Mesenchymal stem cell (in vitro differentiated cells and primary cell): ENCODE measurements at places on chromosomes 5 and 9.

GRCh38 chr9:98836206-98836605 is 28.7 kb downstream of the GALNT12 start:
- DNase-seq = no peak

GRCh38 chr9:106864373-106865143 is 1.6 kb downstream of the ZNF462 start:
- peak; percentile 67 for DNase-seq

GRCh38 chr5:27325513-27325912 is 287.1 kb upstream of the CDH9 start:
- peak; percentile 17 for DNase-seq

GRCh38 chr5:67037171-67037570 is 159.4 kb downstream of the CD180 start:
- no peak for DNase-seq

DNA sequence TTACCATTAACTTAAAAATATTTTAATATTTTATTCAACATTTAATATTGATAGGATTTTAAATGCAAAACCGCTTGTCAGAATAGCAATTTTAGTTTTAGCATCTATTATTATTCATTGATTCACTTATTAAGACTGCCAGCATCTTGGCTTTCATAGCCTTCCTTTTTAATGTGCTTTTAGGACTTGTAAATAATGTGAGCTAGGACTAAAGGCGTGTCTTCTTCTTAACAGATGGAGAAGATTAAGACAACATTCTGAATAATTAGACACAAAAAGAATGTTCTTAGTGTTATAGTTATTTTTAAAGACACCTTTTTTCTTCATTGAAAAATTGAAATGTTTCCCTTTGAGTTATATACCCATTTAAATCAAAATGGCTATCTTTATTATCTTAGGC is 6.9 kb downstream of the IL31RA start:
- no peak for DNase-seq

GRCh38 chr9:6843742-6844141 is 86.0 kb downstream of the KDM4C start:
- no peak for DNase-seq

- no peak for DNase-seq
Observed at GRCh38 chr5:145554399-145554798, 280.7 kb downstream of the PRELID2 start.

DNA sequence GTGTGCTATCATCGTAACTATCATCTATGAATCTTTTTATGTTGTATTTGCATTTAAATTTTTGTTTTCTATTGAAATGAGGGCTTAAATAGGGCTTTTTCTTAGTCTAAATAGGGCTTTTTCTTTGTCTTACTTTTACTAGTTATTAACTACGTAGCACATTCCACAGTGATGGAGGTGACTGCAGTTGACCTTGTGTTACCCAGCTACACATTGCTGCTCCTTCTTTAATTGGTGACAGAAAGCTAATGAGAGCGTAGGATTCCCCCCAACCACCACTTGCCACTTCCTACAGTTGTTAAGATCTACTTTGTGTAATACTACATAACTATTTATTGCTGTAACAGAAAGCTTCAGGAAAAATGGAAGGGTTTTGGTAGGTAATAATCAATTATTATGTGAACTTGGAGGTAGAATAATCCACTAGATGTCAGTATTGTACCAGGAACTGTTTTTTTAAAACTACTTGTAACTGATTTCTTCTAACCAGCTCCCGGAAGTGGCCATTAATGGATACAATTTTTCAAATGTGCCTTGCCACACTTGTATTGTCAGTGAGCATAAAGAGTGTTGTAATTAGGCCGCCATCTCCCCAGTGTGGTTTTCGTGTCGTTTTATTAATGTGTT is 18.0 kb downstream of the MTRR start:
- peak; percentile 74 for DNase-seq

GRCh38 chr5:89722538-89722937 is 687.0 kb downstream of the CETN3 start:
- DNase-seq = no peak

DNA sequence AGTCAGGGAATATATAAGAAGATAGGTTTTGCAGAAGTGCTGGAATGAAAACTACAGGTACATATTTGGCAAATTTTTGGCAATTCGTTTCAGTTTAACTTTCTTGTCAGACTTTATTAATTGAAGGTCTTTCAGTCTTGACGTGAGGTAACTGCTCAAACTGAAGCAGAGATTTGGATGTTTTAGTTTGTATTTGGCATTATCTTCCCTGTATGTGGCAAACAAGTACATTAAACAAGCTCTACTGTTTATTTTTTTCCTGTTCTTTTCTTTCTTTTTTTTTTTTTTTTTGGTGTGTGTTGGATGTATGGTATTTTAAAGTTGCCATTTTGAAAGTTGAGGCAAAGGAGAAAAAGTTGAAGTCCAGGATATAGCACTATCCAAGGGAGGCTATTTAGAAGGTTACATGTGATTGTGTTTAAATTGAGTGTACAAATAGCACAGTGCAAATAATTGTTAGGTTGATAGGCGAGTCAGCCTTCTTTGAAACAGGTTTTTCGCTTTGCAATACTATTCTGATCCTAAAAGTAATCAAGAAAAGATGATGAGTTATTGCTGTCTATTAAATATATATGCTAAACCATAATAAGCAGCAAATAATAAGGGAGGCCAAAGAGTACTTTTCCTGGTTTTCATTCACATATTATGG is 2.2 kb downstream of the PBX3 start:
- no peak for DNase-seq

GRCh38 chr9:38431116-38431515 is 6.9 kb upstream of the IGFBPL1 start:
- no peak for DNase-seq

- DNase-seq = peak; percentile 18
Observed at GRCh38 chr9:111297066-111297824, 32.8 kb downstream of the OR2K2 start.

DNA sequence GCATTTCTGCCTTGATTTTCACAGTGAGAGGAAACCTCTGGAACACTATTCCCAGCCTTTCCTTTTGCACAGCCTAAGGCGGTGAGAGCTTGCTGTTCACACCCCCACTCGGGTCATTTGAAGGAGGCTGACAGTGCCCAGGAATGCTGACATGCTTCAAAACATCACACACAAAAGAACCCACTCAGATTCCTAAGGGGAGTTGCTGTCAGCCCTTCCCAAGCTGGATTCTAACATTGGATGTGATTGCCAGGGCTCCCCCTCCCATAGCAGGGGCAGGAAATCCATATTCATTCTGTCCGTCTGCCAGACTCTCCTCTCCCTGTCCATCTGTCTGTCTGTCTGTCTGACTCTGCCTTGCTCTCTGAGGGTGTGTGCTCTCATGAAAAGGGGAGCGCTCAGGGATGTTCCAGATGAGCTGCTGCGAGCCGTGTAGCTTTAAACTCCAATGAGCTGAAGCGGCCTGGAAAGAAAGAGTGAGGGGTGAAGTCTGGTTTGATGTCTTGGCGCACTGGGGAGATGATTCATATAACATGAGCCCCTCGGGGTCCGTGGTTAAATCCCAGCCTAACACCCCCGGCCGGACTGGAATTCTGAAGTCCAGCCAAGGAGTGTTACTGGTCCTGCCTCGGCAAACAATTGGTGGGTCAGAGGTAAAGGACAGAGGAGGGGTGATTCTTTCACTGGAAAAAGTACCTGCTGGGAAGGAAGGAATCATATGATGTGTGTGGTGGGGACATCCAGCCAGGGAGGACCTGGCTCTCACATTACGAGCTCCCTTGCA is 517.0 kb downstream of the CCDC171 start:
- no peak for DNase-seq

GRCh38 chr5:79936002-79936645 is 54.9 kb downstream of the MTX3 start:
- peak; percentile 8 for DNase-seq

DNA sequence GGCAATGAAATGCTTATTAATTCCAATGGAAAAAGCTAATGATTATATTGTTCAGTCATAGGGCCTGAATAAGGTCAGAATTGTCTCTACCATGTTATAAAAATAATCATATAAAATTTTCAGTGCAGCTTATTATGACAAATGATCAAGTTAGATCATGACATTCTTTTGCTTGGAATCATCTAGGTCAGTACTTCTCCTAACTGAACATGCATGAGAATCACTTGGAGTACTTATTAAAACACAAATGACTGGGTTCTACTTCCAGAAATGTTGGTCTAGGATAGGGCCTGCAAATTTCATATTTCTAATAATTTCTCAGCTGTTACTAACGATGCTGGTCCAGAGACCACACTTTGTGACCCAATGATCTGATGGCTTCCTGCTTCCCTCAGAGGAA is 806.0 kb upstream of the ZNF608 start:
- DNase-seq = no peak

GRCh38 chr5:171427318-171428167 is 8.1 kb downstream of the FGF18 start:
- no peak for DNase-seq

GRCh38 chr5:139711906-139712224 is 63.7 kb downstream of the CXXC5 start:
- DNase-seq = no peak

DNA sequence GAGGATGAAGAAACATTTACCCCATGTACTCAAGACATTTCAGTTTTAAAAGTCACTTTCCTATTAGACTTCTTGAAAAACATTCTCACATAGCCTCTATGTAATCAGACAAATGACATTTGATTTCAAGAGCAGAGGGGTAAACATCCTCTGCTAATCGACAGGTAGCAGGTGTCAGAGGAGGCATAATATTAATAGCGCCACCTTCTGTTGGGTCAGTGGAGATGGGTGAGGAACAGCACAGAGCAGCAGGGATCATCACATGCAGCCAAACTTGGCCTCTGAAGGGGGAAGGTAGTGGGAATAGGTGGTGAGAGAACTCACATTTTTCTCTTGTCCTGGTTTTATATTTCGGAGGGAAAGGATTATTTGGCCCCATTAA is 3.3 kb upstream of the LSM11 start:
- peak; percentile 16 for DNase-seq

DNA sequence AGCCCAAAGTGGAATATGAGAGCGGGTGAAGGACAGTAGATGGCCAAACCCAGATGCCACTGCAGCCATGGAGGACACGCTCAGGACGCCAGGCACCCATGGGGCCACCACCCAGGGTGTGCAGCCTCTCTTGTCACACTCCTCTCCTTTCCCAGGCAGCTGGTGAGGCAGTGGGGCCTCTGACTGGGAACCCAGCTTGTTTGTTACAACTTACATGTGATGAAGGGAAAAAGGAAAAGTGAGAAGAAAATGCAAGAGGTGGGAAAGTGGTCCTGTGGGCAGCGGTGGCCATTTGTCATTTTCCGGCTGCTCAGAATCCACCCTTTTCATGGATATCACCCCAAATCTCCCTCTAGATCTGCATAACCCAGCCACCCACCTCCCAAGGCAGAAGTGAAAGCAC is 62.7 kb upstream of the UNC5A start:
- no peak for DNase-seq

DNA sequence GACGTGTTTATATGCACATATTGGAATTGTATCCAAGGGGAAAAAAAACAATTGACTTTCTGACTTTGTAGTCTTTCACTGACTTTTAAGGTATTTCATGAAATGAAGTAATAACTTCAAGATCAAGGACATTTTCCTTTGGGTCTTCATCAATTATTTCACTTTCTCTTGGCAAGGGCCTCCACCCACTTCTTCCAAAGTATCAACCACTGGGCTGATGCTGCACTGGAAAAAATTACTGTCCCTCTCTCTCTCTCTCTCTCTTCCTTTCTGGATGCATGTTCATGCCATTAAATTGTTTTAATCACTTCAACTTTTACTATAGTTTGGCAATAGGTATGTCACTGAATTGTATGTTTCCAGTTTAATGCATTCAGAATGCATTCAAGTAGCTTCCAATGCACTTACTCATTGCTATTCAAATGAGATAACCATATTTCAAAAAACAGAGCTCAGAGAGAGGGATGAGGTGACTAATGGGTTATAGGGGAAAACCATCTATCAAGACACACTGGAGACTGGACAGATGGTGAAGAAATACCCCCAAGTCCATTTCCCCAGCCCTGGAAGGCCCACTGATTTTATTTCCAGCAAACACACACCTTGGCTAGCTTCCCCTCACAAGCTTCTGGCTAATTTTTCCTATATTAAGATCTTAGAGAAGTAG is 585.3 kb downstream of the EBF1 start:
- DNase-seq = peak; percentile 8

- no peak for DNase-seq
Observed at GRCh38 chr9:93431539-93432105, 19.9 kb upstream of the FAM120A start.

- DNase-seq = no peak
Observed at GRCh38 chr5:642481-642880, 30.3 kb downstream of the CEP72 start.

GRCh38 chr9:6902423-6902822 is 144.7 kb downstream of the KDM4C start:
- no peak for DNase-seq

DNA sequence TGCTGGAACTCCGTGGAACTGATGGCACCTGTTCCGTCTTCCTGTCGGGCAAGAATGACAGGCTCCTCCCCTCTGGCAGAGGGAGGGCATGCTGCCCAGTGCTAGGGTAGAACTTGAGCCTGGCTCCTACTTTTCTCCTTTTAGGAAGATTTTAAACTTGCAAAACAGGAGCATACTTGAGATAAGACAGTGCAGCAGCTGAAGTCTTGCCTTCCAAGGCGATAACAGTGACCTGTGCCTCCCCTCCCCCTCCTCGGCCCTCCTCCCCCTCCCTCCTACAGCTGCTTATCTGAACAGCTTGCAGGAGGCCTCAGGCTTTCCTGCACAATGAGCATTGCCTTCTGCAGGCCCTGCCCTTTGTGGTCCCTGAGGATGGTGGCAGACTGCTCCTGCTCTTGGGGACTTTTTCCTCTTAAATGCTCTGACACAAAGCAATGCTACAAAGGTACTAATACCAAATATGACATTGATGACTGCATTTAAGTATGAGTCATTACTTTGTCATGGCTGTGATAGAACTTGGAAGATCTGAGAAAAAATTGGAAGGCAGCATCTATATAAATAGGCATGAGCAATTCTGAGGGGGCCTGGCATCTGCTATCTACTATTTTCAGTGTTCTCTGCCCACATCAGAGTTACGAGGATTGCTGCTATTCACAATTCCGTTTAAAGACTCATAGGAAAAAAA is 2.0 kb downstream of the GADD45G start:
- DNase-seq = peak; percentile 50

- DNase-seq = no peak
Observed at GRCh38 chr5:172235827-172236736, 42.1 kb downstream of the EFCAB9 start.

DNA sequence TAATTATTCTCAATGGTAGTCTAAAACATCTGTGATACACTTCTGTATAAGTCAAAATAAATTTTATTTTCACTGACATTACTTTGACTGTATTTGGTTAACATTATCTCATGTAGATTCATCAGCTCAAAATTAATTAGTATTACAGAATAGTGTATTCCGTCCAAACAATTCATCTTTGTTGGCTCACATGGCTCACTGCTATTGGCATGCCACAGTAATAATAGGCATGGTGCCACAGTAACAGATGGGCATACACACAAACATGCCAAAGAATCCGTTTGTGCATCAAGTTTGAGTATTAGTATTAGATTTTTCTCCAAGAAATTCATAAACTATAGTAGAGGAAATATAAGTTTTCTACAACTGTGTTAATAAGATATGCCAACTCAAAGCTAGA is 14.2 kb downstream of the AP3B1 start:
- no peak for DNase-seq
